ENCODE measurements at places on chromosomes 4 and X. TPM values are rescaled to one million over a fixed set of nuclear protein-coding genes. Genes with fewer than 3 reads are reported as not detected.
A peak's percentile ranks its signal among the peaks of the same experiment; 100 is the strongest.

Gene SORBS2
- not detected for total RNA-seq

Gene MGARP
- not detected for total RNA-seq

Gene RTL9
- total RNA-seq, result not detected

Gene HSFX2
- total RNA-seq, result 0.29 TPM

Gene MAGEA2
- total RNA-seq, result not detected

- H3K4me3 ChIP-seq, result no peak overlapping the region
- DNase-seq, result no peak
- no peak overlapping the region for H3K27ac ChIP-seq
- no peaks in the 10 kb centered on the region for H3K4me1 ChIP-seq
Observed at GRCh38 chrX:413322-414201, 26.9 kb upstream of the PPP2R3B start.

DNA sequence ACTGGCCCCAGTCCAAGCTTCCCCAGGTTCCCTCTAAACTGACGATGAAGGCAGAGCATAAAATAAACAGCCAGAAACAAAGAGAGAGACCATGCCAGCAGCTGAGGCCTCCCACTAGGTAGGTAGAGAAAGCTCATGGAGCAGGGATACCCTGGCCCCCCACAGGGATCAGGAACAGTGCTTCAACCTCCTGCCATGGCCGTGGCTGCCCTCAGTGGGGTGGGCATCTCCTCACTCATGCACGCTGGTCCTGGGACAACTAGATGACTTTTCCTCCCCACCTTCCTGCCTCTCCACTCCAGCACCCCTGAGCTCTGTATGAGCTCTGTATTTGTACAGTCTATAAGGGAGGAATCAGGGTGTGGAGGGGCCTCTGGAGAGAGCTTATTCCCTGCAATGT lies 117.7 kb upstream of the PSAPL1 start:
- no peak overlapping the region for H3K4me3 ChIP-seq
- H3K27ac ChIP-seq, result no peak overlapping the region
- H3K4me1 ChIP-seq, result no peaks in the 10 kb centered on the region
- no peak for DNase-seq
- no peaks in the 10 kb centered on the region for H3K36me3 ChIP-seq

DNA sequence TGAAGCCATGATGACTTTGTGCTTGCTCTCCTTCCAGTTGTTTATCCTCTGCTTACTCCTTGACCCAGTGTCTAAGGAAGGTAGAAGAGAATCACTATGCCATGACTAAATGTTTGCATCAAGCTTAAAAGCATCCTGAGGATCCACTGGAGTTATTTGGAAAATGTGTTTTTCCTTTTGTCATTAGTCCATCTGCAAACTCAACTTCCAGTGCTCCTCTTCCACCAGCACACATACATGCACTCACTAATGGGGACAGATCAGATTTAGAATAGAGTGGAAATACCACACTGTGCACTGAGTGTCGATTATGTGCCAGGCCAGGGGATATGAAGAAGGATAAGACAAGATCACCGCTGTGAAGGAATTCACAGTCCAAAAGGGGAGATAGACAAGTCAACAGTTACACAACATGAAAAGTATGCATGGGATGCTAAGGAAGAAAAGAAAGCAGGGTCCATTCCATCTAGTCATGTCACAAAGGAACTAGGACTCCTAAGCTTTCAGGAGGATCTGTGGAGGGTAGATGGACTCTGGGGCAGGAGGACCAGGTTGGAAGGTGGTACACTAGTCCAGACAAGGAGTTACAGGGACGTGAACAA lies 1.9 kb downstream of the OCIAD2 start:
- no peak overlapping the region for H3K27ac ChIP-seq
- peak overlapping the region; percentile 75 for H3K4me3 ChIP-seq
- H3K27me3 ChIP-seq, result no peaks in the 10 kb centered on the region
- peaks cover 55% of the 10 kb centered on the region for H3K4me1 ChIP-seq

DNA sequence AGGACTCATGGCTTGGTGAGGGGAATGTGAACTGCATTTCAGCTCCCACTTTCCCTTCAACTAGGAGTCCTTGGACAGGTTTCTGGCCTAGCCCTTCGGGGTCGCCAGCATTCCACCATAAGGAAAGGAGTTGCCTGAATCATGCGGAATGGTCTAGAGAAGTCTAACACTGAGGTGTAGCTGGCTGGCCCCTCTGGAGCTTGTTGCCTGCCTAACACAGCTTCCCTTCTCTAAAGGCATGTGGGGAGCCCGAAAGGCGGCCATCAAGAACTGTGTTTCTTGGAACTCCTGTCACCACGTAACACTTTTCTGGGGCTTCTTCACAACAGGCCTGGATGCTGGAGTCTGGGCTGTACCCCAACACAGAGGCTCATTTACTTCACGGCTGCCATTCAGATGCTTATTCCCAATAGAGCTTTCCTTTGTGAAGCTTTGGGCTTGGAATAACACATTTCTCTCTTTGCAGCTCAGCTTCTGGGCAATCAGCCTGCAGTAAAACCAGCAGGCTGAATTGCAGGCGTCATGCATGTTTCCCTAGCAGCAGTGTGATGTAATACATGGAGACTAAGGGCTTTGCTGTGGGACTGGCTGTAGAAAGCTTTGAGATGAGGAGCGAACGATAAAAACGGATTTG lies 5.4 kb downstream of the GABRQ start:
- no peaks in the 10 kb centered on the region for H3K4me1 ChIP-seq
- no peak overlapping the region for H3K4me3 ChIP-seq
- H3K36me3 ChIP-seq, result no peaks in the 10 kb centered on the region
- no peak overlapping the region for H3K27ac ChIP-seq
- DNase-seq, result no peak

GRCh38 chr4:186104890-186105646 lies 564 bp downstream of the FAM149A start:
- H3K4me3 ChIP-seq, result no peak overlapping the region
- no peak overlapping the region for H3K27ac ChIP-seq
- no peak for DNase-seq
- peaks cover 7% of the 10 kb centered on the region for H3K27me3 ChIP-seq

DNA sequence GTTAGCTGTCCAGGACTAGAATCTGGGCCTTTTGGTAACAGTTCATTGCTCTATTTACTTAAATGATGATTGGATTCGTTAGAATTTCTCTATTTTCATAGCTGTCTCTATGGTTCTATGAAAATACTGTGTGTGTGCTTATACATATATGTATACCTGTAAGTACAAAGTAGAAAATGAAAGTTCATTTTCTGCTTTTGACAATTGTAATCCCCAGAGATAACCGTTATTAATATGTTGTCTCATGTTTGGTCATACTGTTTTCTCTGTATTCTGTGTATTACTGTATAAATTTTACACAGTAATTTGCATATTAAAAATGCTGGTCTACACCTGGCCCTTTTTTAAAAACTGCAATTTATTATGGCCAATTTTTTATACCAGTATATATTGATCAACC lies 55.4 kb downstream of the CLCN3 start:
- H3K4me1 ChIP-seq, result no peaks in the 10 kb centered on the region
- no peak overlapping the region for H3K4me3 ChIP-seq
- no peak overlapping the region for H3K27ac ChIP-seq
- no peaks in the 10 kb centered on the region for H3K27me3 ChIP-seq

- H3K4me3 ChIP-seq, result no peak overlapping the region
- H3K27ac ChIP-seq, result no peak overlapping the region
- no peak for DNase-seq
- H3K27me3 ChIP-seq, result no peaks in the 10 kb centered on the region
- no peaks in the 10 kb centered on the region for H3K4me1 ChIP-seq
- no peaks in the 10 kb centered on the region for H3K36me3 ChIP-seq
Observed at GRCh38 chr4:109157696-109158095, 144.8 kb downstream of the COL25A1 start.

GRCh38 chr4:11669156-11669555 lies 240.5 kb upstream of the HS3ST1 start:
- no peak overlapping the region for H3K4me3 ChIP-seq
- no peaks in the 10 kb centered on the region for H3K4me1 ChIP-seq
- no peak for DNase-seq
- no peak overlapping the region for H3K27ac ChIP-seq
- H3K27me3 ChIP-seq, result no peaks in the 10 kb centered on the region

GRCh38 chr4:153228512-153229140 lies 24.4 kb downstream of the TRIM2 start:
- H3K4me3 ChIP-seq, result no peak overlapping the region
- no peaks in the 10 kb centered on the region for H3K27me3 ChIP-seq
- no peaks in the 10 kb centered on the region for H3K36me3 ChIP-seq

DNA sequence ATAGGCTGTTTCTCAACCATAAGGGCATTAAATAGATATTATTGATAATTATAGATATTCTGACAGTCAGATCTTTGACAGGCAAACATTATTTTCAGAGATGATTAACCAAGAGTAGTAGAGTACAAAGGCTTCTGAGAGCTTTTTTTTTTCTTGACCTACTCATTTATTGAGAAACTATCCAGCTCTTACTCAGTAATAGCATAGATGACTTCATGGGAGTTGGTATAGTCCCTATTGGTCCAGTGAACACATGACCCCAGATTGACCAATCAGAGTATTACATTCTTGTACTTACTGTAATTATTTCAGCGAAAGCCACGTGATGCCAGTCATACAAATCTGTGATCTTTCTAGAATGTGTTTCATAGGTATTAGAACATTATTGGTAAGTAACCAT lies 508.7 kb downstream of the FSTL5 start:
- no peaks in the 10 kb centered on the region for H3K4me1 ChIP-seq
- no peak overlapping the region for H3K27ac ChIP-seq
- no peak for DNase-seq
- H3K36me3 ChIP-seq, result no peaks in the 10 kb centered on the region
- no peaks in the 10 kb centered on the region for H3K27me3 ChIP-seq

GRCh38 chr4:985123-985830 lies 1.6 kb upstream of the IDUA start:
- H3K36me3 ChIP-seq, result no peaks in the 10 kb centered on the region
- H3K27ac ChIP-seq, result no peak overlapping the region
- peak; percentile 54 for DNase-seq
- H3K4me3 ChIP-seq, result peak overlapping the region; percentile 35
- peaks cover 23% of the 10 kb centered on the region for H3K4me1 ChIP-seq
- H3K27me3 ChIP-seq, result no peaks in the 10 kb centered on the region

DNA sequence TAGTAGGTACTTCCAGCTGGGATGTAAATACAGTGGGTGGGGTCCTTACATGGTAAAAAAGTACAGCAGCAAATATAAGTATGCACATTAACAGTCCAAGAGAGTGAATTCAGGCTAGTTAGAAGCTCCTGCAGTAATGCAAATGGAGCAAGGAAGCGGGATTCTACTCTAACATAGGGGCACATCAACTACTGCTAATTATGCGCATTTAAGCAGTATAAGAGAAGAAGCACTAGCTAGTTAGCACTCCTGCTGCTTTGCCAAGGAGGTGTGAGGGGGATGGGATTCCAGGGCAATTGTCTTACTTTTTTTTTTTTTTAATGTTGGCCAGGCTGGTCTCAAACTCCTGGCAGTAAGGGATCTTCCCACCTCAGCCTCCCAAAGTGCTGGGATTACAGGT lies 284.1 kb downstream of the CHIC1 start:
- no peak for DNase-seq
- H3K27me3 ChIP-seq, result no peaks in the 10 kb centered on the region
- no peak overlapping the region for H3K4me3 ChIP-seq
- H3K27ac ChIP-seq, result no peak overlapping the region
- H3K4me1 ChIP-seq, result no peaks in the 10 kb centered on the region
- H3K36me3 ChIP-seq, result no peaks in the 10 kb centered on the region

GRCh38 chr4:180456928-180457327 lies 1786.3 kb upstream of the TENM3 start:
- H3K27me3 ChIP-seq, result no peaks in the 10 kb centered on the region
- no peak for DNase-seq
- no peaks in the 10 kb centered on the region for H3K4me1 ChIP-seq
- H3K27ac ChIP-seq, result no peak overlapping the region
- H3K36me3 ChIP-seq, result no peaks in the 10 kb centered on the region
- no peak overlapping the region for H3K4me3 ChIP-seq

GRCh38 chrX:134580907-134581306 lies 77.4 kb downstream of the PLAC1 start:
- no peaks in the 10 kb centered on the region for H3K4me1 ChIP-seq
- no peak for DNase-seq
- no peak overlapping the region for H3K27ac ChIP-seq
- no peak overlapping the region for H3K4me3 ChIP-seq

- H3K4me3 ChIP-seq, result no peak overlapping the region
- no peaks in the 10 kb centered on the region for H3K36me3 ChIP-seq
Observed at GRCh38 chrX:119325456-119325855, 73.7 kb upstream of the SLC25A43 start.

GRCh38 chr4:144399927-144400326 lies 246.0 kb upstream of the HHIP start:
- DNase-seq, result no peak
- no peaks in the 10 kb centered on the region for H3K4me1 ChIP-seq
- H3K27me3 ChIP-seq, result no peaks in the 10 kb centered on the region
- no peak overlapping the region for H3K27ac ChIP-seq
- H3K4me3 ChIP-seq, result no peak overlapping the region

DNA sequence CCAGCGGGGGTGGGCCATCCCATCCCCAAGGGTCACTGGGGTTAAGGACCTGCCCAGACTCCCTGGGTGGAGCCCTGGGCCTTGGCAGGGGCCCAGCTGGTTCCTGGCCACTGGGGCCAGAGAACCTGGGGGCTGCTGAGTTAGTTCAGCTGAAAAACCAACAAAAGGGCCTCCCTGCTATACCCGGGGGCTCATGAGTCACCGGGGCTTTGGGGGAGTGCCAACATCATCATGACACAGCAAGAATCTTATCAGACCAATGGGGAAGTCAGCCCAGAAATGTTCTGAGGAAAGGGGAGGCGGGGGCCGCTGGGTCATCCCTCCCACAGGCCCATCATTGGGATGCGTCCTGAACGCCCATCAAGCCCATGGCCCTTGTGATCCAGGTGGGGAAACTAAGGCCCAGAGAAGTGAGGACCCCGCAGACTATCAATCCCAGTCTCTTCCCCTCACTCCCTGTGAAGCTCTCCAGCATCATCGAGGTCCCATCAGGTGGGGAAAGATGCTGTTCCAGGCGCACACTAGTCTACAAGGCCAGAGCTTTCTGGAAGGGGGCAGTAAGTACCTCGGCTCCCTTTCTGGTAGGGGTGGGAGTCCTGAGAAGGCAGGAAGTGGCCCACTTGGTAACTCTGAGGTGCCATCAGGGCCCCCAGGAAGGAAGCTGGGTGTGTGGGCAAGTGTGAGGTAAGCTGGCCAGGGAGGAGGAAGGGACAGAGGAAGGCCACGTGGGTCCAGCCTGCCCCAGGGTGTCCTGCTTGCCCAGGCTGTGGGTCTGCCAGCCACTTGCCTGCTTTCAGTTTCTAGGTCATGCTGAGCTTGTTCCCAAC lies 4.5 kb downstream of the G6PD start:
- no peaks in the 10 kb centered on the region for H3K27me3 ChIP-seq
- DNase-seq, result peak; percentile 3
- no peak overlapping the region for H3K4me3 ChIP-seq
- peaks cover 42% of the 10 kb centered on the region for H3K4me1 ChIP-seq
